ENCODE measurements at places on chromosomes 2 and 18.

DNA sequence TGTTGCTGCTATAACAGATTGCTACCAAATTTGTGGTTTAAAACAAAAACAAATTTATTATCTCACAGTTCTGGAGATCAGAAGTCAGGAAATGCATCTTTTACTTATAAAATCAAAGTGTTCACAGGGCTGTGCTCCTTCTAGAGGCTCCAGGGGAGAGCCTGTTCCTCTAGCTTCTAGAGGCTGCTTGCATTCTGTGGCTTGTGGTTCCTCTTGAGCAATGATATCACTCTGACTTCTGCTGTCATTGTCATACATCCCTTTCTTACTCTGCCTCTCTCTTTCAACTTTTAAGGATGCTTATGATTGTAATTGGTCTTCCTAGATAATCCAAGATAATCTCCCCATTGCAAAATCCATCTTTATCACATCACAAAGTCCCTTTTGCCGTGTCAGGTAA lies 6.1 kb upstream of the DCC start:
- DNase-seq = no peak

DNA sequence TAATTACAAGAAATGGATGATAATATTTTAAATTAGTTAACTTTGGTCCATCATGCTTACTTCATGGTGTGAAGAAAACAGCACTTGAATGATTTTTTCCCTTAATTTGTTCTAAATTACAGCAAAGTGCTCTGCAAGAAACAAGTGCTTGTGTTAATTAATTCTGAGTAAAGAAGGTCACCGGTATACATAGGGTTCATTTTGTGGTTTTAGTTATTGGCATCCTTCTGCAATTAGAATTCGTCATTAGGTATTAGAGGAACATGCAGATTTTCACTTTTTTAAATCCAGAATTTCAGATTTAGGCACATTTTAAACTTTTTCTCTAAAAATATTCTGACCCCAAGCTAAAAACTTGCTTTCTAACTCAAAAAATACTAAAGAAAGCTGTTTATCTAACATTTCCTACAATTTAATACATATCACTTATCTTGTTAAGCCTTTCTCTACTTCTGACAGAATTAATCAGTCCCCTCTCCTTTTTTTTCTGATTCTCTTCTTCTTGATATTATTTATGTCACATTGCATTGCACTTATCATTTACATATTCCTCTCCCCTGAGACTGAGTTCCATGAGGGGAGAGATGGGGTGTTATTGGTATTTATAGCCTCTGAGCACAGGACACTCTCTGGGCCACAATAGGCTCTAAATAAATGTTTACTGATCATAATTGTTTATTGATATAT lies 129.2 kb downstream of the PLA2R1 start:
- DNase-seq = no peak

- DNase-seq = no peak
These were observed 462.7 kb downstream of the TGIF1 start for GRCh38 chr18:3912705-3913104.

- no peak for DNase-seq
These were observed 42.5 kb downstream of the SCTR start for GRCh38 chr2:119481501-119482455.

GRCh38 chr2:27323596-27324285 lies 844 bp upstream of the MPV17 start:
- no peak for DNase-seq

GRCh38 chr18:2847317-2848246 lies 776 bp downstream of the EMILIN2 start:
- peak; percentile 50 for DNase-seq

DNA sequence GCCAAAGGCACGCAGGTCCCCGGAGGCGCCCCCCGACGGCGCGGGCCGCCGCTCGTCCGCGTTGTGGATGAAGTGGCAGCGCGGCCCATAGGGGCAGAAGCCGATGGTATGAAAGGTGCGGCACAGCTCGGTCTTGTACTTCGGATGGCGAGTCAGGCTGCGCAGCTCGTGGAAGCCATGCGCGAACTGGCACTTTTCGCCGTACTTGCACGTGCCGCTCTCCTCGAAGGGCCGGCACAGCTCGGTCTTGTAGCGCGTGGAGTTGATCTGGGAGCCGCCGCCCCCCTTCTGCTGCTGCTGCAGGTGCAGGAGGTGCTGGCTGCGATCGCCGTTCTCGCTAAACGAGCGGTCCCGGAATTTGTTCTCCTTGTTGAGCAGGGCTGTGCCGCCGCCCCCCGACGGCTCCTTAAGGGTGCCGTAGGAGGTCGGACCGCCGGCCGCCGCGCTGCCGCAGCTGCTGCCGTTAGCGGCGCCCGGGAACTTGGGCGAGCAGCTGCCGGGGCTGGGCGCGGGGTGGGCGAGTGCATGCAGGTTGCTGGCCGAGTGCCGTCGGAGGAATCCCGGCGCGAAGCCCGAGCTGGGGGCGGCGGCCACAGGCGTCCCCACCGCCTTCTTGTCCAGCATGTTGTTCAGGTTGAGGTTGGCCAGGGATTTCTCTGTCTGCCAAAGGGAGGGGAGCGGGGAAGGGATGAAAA lies 1.2 kb downstream of the ZFP36L2 start:
- DNase-seq = peak; percentile 79

GRCh38 chr2:147173189-147173581 lies 671.6 kb upstream of the ACVR2A start:
- no peak for DNase-seq

- no peak for DNase-seq
These were observed 36.5 kb downstream of the PRKCE start for GRCh38 chr2:45687964-45688363.

- no peak for DNase-seq
These were observed 106.9 kb downstream of the CDK15 start for GRCh38 chr2:201913201-201913600.

GRCh38 chr2:235149736-235150135 lies 197.9 kb downstream of the SH3BP4 start:
- no peak for DNase-seq

DNA sequence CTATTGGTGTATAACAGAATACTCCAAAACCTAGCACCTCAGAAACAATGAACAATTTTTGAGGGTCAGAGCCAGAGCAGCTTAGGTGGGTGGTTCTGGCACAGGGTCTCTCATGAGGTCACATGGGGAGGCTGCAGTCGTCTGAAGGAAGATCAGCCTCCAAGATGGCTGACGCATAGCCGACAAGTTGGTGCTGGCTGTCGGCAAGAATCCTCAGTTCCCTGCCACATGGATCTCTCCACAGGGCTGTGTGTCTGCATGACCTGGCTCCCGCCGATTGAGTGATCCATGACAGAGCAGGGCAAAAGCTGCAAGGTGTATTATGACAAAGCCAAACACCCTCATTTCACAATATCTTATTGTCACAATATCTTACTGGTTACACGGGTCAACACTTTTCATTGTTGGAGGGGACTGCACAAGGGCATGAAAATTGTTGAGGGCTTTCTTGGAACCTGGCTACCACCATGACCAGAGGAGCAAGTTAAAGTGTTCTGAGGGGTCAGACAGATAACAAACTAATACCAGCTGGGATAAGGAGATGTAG lies 4.2 kb downstream of the MYL12B start:
- DNase-seq = no peak

- no peak for DNase-seq
These were observed 89.5 kb downstream of the DHRS9 start for GRCh38 chr2:169158874-169159273.

- DNase-seq = peak; percentile 82
These were observed 8.1 kb downstream of the LBH start for GRCh38 chr2:30239308-30239985.

- no peak for DNase-seq
These were observed 31.1 kb upstream of the INO80C start for GRCh38 chr18:35528749-35529274.

DNA sequence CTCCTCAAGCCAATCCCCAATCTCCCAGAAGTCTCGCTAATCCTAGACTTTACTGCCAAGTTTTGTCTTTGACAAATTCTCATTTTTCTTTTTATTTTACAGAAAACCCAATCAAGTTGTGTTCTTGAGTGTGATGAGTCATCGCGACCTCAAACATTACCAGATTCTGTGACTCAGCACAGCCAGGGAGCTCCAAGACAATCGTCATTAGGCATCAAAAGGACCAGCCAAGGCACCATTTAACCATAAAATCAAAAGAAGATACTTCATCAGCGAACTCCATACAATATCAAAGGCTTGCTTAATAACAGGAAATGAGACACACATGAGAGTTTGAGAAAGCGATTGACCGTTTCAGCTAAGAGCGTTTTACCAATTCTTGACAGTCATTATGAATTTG lies 146.2 kb upstream of the AGAP1 start:
- no peak for DNase-seq

DNA sequence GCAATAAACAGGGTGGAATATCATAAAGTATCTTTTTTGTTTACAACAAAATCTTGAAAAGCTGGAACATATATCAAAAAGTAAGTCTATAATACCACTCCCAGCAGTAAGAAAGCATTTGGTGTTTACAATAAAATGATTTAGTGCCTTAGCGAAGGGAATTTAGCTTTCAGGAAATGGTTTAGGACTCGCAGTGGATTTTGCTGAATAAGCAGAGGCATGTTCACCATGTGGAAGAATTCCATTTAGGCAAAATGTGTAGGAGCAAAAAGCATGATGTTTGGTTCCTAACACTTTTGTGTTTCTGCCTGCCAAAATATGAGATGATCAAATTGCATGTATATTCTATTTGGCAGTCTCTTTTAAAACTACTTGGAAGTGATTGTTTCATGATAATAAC lies 163.6 kb downstream of the AGPS start:
- no peak for DNase-seq

DNA sequence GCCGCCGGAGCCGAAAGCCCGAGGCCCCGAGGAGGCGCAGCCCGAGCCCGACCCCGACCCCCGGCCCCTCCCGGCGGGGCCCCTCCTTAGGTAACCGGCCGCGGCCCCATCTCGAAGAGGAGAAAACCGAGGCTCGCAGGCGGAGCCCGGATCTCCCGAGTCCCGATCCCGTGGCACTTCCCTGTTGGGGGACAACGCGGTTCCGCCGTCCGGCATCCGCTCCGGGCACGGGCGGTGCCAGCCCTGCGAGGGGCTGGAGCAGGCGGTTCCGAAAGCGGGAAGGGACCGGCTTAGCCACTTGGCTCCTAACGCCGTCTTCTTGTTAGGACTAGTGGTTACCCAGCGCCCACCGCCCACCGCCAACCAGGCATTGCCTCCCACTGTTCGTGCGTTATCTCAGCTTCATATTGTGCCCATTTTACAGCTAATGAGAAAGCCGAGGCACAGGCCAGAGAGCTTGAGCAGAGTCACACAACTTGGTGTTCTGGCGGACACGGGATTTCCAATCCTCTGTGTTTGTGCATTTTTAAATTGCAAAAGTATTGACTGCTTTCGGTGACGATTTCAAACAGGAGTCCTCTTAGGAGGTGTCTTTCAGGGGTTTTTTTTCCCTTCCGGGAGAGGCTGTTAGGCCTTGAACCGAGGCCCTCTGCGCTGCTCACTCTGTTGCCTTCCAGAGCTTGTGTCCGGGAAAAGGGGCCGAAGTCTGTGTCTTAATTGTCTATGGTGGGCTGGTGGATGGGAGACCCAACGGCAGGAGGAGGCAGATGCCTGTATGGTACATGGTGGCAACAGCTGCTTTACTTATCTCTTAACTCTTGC lies 562 bp downstream of the CENPA start:
- DNase-seq = peak; percentile 33

- DNase-seq = no peak
These were observed 181.6 kb upstream of the HS6ST1 start for GRCh38 chr2:128500138-128500800.

DNA sequence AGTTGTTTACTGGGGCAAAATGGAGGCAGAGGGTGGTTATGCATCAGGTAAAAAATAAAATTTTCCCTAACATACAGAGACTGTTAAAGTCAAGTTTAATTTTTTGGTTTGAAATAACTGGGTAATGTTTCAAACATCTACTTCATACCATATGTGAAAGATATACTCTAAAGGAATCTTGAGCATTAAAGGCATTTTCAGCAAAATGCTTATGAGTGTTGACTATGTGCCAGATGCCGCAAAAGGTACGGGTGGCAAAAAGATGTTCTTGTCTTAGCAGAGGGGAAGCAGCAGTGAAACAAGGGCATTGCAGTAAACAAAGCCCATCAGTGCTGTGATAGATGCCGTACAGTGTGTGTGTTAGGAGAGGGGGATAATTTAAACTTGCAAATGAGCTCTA lies 263.1 kb upstream of the ID2 start:
- DNase-seq = no peak

GRCh38 chr2:172047566-172048507 lies 37.5 kb upstream of the DLX1 start:
- DNase-seq = no peak

DNA sequence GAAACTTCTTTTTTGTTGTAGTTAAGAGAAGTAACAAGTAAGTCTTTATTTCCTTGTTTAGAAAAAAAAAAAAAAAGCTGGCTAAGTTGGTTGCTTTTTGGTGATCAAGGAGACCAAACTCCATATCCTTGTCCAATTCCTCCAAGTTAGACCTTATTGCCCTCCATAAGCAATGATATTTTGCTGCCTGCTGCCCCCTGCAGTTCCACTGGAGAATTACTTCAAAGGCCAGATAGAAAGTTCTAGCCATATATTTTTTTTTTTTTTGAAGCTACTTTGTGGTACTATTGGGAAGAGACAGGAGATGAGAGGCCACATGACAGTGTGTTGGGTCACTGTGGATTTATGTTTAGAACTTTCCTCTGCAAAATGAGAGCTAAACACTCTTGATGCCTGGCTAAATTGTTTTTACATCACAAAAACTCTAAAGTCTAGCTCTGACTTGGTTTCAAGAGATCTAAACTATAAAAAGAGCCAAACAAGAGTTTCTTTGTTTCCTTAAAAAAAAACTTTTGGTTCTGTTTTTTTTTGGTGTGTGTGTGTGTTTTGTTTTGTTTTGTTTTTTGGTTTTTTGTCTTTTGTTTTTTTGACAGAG lies 80.7 kb upstream of the RASGRP3 start:
- peak; percentile 33 for DNase-seq

Data from activated naive CD8-positive, alpha-beta T cell treated with anti-CD3 and anti-CD28 coated beads for 36 hours (primary cell).